ENCODE measurements at places on chromosomes 13 and 19.

GRCh38 chr19:35313587-35313986, 15.4 kb upstream of the CD22 start:
- no peak for DNase-seq

DNA sequence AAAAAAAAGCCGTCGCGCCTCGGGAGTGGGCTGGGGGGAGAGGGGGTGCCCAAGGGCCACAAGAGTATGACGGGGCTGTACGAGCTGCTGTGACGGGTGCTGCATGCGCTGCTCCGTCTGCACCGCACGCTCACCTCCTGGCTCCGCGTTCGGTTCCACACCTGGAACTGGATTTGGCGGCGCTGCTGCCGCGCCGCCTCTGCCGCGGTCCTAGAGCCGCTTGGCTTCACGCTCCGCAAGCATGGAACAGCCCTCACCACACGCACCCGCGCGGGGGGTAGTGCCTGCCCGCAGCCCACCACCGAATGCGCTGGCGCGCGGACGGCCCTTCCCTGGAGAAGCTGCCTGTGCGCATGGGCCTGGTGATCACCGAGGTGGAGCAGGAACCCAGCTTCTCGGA, 18.8 kb downstream of the C1QTNF9 start:
- DNase-seq = no peak

- DNase-seq = no peak
Observed at GRCh38 chr19:35355791-35356460, 2.3 kb upstream of the FFAR3 start.

DNA sequence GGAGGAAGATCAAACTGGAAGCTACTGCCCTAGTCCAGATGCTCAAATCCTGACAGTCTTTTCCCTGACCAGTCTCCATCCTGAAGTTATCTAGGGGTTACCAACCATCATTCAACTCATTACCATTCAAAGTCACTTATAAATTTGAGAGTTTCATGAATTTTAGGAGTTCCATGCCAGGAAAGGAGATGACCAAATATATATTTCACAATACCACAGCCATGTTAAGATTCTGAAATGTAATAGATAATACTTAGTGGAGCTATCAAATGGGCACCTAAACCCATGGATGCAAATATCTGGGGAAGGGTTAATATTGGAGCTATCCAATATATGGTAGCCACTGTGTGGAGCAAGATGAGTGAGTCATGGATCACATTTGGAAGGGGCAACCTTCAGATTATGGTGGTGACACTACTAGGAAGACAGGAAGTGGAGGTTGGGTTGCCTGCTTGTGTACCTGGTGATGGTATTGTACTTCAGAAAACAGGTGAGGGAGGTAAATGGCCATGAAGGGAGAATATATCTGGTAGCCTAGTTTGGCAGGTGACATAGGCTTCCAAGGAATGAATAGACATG, 18.7 kb downstream of the ZNF586 start:
- no peak for DNase-seq

- no peak for DNase-seq
Observed at GRCh38 chr13:39816936-39817335, 161.5 kb downstream of the COG6 start.

DNA sequence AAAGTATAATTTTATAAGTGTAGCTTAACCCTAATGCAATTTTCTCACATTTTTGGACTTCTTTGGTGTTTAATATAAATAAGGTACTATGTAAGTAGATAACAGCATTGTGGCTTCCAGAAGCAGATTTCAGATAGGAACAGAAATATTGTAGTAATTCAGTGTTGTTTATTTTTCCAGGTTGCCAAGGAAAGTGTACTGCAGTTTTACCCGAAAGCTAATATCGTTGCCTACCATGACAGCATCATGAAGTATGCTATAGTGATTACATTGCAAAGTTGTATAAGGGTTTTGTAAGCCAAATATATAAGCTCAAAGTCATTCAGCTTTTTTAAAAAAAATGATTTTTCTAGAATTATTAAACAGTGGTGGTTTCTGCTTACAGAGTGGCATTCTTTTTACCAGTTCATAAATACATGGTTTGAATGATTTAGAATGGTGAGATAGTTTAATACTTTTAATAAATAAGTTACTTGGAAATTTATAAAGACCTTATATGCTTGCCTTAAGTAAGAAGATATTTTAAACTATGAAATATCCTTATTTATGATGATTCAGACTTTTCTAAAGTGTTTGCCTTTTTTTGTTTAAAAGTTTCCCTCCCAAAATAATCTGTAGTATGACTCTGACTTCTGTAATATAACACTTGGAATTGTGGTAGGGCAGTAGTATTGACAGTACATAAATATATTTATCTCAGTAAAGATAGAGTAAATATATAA, 3.7 kb downstream of the UBA2 start:
- no peak for DNase-seq

GRCh38 chr19:16626796-16627192, 1.2 kb downstream of the MED26 start:
- no peak for DNase-seq

DNA sequence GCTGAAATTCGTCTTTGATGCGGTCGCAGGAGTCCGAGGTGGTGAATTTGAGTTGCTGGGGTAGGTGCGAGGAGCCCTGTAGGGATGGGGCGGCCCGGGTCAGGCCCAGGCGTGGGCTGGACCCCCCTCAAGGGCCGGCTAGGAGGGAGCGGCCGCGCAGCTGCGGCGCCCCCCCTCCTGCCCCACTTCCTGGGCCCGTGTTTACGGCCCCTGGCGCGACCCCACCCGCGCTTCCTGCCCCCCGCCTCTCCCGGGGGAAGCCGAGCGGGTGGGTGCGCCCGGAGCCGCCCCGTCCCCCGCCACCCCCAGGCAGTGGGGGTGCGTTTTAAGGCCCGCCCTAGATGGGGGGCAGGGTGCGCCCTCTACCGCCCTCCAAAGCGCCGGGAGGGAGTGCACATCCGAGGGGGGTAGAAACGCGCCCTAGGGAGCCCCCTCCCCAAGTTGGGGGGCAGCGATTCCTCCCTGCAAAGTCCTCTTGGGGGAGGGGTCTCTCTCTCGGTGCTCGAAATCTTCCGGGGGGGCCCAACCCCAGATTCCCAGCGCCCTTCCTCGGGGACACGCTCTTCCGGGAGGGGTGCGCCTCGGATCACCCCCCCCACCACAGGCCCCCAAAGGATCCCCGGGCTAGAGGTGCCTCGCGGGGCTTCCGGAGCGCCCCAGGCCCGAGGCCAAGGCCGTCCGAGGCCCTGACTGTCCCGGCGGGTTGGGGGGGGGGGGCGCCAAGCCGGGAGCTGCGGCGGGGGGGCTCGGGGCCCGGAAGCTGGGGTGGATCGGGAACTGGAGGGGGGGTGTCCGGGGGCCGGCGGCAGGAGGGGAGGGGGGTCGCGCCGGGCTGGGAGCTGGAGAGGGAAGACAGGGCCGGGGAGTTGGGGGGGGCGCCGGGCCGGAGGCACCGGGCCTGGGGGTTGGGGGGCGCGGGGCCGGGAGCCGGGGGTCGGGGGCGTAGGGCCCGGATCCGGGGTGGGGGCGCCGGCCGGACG, 823 bp downstream of the TLE5 start:
- no peak for DNase-seq

DNA sequence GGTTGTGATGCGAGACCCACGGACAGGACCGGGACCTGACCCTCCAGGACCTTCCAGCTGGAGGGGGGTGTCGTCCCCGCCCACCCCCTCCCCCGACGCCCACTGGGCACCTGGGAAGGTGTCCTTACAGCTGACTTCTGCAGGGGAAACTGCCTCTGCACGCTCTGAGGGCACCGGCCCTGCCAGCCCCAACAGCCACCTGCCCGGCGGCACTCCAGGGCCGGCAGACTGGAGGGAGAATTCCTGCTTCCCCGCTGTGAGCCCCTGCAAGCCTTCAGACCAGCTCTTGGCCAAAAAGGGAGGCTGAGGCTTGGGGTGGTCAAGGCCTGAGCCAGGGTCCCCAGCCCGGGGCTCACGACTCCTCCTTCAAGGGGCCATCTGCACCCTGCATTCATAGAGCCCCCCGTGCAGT, 1.2 kb downstream of the CNN2 start:
- no peak for DNase-seq

- DNase-seq = no peak
Observed at GRCh38 chr19:6803036-6803404, 30.5 kb downstream of the VAV1 start.

- DNase-seq = no peak
Observed at GRCh38 chr13:74476365-74476764, 342.2 kb upstream of the KLF12 start.

GRCh38 chr13:76067850-76068249, 431.7 kb downstream of the LMO7 start:
- no peak for DNase-seq

DNA sequence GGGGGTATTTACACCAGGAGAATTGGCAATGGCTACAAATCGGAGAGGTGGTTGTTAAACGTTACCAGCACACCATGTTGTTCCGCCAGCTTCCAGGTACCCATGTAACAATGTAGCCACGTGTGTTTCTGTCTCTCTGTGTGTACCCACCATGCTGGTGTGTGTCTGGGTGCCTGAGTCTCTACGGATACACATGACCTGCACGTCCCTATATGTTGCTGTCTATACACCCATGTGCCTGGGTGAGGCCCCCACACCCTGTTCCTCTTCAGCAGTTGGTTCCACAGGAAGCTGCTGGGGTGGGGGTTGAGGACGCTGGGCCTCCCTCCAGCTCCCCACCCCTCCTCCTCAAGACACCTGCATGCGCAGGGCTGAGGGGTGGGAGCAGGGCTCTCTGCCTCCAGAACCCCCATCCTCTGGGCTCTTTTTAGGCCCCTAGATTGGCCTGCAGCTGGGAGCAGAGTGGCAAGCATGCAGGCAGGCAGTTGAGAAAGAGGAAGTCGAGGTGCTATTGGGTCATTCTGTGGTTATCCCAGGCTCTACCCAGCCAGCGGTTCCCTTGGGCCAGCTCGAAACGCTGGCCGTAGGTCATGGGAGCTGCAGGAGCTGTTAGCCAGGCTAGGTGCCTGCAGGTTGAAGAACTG, at the start of gene ARHGEF18:
Gene ARHGEF18 (plus strand): TSS at position 351 of the 644 bp plus-strand sequence. CDS start 13,954 bp downstream, outside the sequence.
- DNase-seq = no peak

DNA sequence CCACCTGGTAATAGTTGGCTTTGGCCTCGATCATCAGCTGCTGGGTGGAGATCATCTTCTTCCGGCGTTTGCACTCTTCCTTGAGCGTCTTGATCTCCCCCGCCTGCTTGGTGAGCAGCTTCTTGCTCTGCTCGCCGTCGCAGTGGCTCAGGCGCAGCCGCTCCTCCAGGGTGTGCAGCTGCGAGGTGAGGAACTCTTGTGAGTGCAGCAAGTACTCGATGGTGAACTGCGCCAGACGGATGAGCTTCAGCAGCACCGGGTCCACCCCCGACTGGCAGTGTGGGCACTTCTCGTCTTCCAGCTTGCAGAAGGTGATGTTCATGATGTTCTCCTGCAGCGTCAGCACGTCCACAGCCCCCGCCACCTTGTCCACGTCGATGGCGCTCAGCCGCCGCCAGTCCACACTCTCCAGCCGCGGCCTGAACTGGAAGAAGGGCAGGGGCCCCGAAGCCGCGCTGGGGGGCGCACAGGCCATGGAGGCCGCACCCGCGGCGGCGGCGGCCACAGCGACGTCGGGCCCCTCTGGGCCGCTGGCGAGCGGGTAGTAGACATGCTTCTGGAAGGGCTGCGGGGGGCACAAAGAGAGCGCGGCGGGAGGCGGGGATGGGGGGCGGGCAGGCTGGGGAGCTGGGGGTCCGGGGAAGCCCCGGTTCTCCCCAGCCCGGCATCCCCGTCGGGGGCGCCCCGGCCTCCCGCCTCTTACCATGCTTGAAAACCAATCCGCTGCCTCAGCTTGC, 3.0 kb downstream of the DZIP1 start:
- DNase-seq = no peak

GRCh38 chr19:28234637-28235036, 978.3 kb downstream of the UQCRFS1 start:
- no peak for DNase-seq

GRCh38 chr13:37446503-37446902, 152.1 kb downstream of the POSTN start:
- DNase-seq = no peak

GRCh38 chr13:45823583-45823982, 28.0 kb downstream of the SIAH3 start:
- no peak for DNase-seq

- DNase-seq = no peak
Observed at GRCh38 chr19:19409631-19410030, 4.2 kb downstream of the GATAD2A start.

DNA sequence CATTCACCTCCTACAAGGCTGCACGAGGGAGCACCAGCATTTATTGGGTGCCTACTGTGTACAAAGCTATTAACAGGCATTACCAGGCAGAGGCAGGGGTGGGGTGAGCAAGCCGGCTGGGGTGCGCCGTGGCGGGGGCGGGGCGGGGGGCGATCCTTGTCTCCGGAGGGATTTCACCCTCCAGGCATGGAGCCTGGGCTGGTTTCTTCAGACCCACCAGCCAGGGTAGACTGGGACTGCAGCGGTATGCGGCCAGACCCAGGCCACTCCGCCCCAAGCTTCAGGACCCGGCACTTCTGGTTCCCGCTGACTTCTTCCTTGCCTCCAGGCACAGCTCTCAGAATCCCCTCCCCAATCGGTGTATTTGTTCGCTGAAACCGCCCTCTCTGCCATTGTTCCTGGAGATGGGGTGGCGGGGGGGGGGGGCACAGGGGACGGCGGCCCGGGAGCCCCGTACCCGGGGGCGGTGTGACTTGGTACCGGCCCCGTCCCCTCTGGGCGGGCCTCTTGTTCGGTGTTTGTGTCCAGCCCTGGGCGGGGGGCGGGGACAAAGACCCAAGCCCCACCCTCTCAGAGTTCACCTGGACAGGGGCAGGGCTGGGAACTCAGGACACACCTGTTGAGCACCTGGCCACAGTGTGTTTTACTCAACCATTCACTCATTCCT, 14.4 kb downstream of the TJP3 start:
- no peak for DNase-seq

GRCh38 chr19:47036097-47036651, 12.2 kb downstream of the TMEM160 start:
- no peak for DNase-seq

- no peak for DNase-seq
Observed at GRCh38 chr13:23695196-23695595, 125.0 kb downstream of the TNFRSF19 start.

DNA sequence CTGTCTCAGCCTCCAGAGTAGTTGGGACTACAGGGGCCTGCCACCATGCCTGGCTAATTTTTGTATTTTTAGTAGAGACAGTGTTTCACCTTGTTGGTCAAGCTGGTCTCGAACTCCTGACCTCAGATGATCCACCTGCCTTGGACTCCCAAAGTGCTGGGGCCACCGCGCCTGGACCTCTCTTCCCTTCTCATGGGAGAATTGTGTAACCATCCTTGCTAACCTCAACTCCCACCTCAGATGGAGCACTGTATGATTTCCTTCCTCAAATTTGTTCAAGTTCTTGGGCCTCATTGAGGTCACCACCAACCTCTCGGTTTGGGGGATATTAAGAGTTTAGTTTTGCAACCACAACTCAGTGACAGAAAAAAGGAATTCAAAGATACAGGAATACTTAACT, 10.7 kb downstream of the LILRA5 start:
- DNase-seq = no peak

- DNase-seq = no peak
Observed at GRCh38 chr13:78770601-78771000, 111.6 kb upstream of the OBI1 start.

DNA sequence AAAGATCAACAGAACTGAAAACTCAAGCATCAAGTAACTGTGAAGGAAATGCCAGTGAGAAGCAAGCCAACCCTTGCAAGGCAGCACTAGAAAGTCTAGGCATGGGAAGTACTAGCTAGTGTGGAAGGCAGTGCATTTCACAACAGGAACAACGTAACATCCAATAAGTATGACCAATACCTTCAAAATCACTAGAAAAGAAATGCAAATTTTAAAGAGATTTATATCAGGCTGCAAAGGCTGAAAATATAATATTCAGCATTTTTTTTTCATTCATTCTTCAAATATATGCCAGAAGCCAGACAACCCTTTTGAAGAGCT, 121.9 kb downstream of the DLEU7 start:
- no peak for DNase-seq

GRCh38 chr19:1105008-1105872, 1.4 kb downstream of the GPX4 start:
- DNase-seq = no peak
